Activated CD4-positive, CD25-positive, alpha-beta regulatory T cell treated with anti-CD3 and anti-CD28 coated beads, Interleukin-2, amount 50 U/mL, for 24 hours (primary cell): ENCODE measurements at places on chromosomes 2 and 18.

DNA sequence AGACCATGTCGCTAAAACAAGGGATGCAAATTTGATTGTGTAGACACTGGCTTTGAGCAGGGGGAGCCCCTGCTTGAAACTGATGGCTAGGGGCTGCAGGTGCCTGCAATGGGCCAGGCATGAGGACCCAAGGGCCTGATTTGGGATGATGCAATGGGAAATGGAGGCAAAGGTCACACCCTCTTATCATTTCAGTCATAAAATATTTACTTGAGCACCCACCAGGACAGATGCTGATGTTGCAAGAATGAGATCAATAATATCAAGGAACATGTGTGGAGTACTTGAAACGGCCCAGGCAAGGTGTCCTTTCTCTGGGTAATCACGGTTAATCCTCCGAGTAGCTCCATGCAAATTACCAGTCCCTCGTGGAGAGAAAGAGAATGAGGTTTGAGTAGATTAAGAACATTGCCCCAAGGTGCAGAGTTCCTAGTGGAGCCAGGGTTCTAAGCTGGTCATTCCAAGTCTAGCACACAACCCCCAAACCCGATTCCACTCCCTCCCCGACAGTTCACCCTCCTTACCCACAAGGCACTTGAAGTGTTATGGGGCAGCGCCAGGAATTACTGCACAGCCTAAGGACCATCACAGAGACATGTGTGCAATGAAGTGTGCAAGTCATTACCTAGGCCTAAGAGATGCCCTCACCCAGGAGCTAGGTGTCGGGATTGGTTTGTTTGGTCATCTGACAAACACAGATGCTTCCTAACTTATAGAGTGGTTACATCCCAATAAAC, 14.0 kb upstream of the TMBIM1 start:
- ATAC-seq: no peak

DNA sequence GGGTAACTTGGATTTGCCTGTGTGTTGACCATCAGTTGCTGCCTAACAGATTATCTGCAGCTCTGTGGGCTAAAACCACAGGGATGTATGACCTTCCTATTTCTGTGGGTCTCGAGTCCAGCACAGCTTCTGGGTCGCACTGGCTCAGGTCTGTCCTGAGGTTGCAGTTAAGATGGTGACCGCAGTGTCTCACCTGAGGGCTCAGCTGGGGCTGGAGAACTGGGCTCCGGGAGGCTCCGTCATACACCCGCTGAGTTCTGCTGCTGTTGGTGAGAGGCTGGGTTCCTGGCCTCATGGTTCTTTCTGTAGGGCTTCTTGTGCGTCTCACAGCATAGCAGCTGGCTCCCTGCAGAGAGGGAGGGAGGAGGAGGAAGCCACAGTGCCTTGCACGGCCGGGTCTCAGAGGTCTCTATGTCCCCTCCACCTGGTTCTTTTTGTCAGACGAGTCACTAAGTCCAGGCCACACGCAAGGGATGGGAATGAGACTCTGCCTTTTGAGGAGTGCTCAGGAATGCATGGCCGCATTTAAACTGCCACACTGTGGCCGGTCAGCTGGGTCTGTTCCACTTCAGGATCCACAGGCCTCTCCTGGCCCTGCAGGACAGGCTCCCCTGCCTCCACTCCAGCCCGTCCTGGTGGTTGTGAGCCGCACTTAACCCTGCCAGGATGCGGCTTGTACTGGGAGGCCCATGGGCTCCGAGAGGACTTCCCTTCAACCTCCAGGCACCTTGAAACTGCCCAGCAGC, 67.2 kb downstream of the ADI1 start:
- ATAC-seq: no peak

- ATAC-seq: no peak
Observed at GRCh38 chr2:12642859-12643258, 73.9 kb upstream of the TRIB2 start.

DNA sequence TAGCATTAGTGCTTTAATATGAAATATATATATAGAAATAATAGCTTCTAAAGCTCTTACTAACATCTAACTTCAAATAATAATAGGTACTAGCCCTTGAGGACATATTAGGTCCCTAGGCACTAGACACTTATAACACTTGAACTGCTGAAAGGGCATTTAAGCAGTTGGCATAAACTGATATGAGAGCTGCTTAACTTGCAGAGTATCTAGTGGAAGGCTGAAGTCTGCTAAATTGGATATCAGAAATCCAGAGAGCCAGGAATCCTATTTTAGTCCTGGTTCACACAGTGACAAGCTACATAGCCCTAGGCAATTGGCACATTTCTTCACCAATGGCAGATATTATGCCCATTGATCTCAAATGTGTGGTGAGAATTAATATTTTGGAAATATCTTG, 326.9 kb upstream of the UBE2E3 start:
- ATAC-seq: no peak

GRCh38 chr2:26453421-26454329, 24.2 kb downstream of the OTOF start:
- no peak for ATAC-seq

- peak; percentile 99 for ATAC-seq
Observed at GRCh38 chr2:108621087-108621559, 86.9 kb downstream of the LIMS1 start.

- ATAC-seq: no peak
Observed at GRCh38 chr18:78981989-78982620, 2.5 kb downstream of the SALL3 start.

DNA sequence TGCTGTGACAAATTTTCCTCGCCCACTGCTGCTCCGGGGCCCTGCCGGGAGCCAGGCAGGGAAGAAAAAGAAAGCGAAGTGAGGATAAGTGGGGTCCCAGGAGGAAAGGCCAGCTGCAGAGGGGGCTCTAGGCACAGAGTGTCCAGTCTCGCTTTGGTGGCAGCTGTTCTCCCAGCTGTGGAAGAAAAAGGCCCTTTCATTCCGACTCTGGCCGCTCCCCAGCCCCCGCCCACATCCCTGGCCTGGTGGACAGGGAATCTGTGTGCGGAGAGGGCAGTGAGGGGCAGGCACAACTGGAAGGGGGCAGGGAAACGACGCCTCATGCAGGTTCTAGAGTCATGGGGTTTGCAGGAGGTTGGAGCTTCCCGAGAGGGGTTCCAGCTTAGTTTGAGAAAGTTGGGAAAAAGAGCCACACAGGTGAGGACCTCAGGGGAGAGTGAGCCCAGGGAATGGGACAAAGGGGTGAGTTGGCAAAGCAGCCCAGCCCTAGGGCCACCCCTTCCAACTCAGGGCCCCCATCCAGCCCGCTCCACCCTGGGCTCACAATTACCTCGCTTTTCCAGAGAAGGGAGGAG, 1.8 kb downstream of the RTKN start:
- no peak for ATAC-seq

DNA sequence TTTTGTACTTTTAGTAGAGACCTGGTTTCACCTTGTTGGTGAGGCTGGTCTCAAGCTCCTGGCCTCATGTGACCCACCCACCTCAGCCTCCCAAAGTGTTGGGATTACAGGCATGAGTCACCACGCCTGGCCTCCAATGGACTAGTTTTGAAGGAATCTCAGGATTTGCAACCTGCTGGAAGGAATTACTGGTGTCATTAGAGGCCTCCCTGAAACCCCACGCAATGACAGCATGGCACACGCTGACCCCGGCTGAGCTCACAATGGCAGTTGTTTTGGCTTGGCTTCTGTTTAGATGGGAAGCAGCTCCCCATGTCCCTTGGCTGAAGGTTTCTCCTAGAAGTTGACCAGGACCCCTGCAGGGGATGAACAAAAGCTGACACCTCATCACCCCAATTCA, 23.1 kb upstream of the COPS8 start:
- ATAC-seq: no peak

DNA sequence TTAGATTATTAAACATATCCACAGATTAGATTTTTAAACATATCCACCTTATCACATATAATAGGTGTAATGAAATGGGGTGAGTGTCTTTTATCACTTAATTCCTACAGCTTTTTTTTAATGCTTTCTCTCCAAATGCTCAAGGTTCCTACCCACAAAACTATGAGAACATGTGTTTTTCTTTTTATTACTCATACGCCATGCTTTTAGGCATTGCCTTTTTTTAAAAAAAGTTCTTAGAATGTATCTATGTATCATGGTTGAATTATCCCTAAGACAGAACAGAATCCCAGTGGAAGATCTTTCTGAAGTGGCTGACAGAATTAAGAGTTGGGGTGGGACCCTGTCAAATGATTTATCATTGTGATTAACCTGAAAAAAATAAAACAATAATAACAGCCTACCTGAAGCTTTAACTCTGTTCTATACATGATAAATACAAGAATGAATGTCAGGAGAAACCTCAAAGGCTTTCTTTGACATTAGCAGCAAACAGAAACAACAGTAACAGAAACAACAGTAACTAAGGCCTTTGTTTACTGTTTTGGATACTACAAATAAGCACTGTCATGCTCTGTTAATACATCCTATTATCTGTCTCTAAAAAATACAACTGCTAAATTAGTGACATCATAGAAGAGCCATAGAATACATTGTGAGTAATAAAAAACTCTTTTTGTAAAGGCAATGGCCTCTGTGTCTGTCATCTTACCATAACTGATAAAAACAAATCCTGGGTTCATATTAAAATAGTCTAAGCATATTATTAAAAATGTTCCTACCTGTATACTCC, 4.1 kb upstream of the ZNF397 start:
- ATAC-seq: no peak

- ATAC-seq: no peak
Observed at GRCh38 chr18:45412577-45412976, 202.7 kb upstream of the SLC14A2 start.

GRCh38 chr2:144237830-144238627, 281.9 kb downstream of the ZEB2 start:
- no peak for ATAC-seq
